ENCODE measurements at places on chromosomes 6 and 20.

DNA sequence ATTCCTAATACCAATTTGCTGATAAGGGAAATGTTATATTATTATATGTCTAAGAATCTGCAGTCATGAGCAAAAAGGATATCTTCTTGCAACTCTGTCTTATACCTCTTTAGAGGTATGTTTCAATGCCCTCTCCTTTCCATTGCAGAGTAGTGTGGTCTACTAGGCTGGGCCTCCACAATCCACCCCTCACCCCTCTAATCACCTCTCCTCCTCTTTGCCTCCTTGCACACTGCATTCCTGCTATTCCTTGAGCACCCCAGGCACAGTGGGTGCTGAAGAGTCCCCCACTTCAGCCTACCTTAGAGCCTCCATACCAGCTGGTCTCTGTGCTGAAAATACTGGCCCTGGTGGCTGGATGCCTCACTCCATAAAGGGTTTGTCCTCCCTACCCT lies 26.9 kb downstream of the ARMC2 start:
- no peak for DNase-seq

DNA sequence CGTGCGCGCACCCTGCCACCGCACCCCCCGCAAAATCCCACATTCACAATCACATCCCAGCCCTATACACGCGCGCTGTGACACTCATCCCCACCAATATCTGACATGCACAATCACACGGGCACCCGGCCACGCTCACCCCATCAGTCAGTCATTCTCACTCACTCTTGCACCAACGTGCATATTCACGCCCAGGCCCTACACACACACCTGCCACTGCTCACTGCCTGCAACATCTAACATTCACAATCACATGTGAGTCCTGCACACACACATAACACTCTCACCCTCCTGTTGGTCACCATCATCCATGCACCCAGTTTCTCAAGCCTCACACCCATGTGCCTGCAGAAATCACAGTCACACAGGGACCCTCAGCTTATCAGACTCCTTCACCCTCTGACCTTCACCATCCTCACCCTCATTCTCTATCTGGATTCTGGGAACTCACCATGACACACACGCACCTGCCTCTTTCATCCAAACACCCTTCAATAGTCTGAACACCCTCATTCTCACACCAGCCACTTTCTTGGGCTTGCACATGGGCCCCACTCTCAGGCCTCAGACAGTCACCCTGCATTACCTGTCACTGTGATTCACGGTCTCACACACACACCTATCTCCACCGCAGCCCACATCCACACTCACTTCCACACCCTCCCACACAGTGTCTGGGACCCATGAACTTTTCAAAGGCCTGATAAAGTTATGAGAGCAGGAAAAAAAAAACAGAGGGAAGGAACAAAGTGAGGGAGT lies 748 bp upstream of the ATP9A start:
- no peak for DNase-seq

DNA sequence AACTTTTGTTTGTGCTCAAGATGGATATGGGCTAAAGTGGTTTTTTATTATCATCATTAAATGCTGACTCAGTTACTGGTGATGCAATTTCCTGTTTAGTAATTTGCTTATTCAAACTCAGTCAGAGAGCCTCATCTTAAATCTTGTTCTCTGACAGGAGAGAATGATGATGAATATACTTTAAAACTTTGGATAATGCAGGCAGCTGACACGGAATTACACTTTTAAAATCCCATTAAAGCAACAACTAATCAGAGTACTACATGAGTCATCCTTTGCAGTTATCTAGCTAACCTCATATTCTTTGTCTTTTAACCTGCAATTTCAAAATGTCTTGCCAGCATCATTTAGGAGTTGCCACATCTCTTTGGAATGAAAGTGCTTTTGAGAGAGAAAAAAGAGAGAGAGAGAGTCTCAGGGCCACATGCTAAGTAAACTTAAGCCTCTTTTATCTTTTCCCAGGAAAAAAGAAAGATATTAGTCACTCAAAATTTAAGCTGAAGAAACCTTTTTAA lies 9.2 kb upstream of the C6orf141 start:
- no peak for DNase-seq

DNA sequence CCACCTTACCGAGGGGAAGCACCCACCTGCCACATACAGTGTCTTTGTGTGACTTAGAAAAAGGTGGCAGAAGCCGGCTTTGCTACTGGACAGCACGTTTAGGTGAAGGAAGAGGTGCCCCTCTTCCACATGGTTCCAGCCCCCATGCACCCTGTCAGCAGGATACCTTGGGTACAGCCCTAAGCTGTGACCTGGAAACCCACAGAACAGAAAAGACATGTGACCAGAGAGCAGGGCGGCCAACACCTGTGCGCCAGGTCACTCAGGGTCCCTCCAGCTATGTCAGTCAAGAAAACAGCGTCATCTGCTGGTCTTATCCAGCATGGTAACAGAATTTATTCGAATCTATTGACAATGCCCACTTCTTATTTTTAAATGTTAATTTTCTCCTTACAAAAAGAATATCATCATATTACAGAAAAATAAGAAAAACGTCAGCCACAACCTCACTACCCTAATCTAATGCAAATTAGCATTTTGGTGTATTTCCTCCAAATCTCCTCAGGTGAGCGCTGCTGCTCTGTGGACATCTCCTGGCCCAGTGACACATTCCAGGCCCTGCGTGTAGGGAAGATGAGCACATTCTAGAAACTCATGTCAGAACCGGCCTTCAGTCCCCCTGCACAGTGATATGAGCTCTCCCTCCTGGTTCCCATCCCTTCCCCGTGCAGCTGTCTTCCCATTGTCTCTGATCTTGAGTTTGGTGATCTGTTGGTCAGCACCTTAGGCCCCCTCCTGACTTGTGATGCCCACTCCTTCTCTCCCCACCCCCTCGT lies 37.2 kb downstream of the GTF2H5 start:
- no peak for DNase-seq

GRCh38 chr6:72999995-73000394 lies 225.3 kb downstream of the KHDC1L start:
- DNase-seq = no peak

DNA sequence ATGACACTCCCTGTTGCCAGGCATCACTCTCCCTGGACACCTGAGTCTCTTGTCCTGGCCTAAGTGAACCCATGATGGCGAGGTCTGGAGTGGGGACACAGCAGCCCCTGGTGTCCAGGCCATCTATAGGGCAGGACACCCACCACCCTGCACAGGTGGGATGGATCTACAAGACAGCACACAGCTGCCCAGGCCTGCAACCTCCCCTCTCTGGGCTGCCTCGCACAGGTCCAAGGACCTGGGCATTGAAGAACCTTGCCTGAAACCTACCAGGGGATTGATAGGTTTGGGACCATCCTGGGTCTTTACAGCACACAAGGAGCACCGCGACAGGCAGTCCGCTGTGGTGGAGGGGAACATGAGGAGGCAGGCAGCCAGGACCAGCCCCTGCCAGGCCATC lies 11.2 kb downstream of the PDYN start:
- no peak for DNase-seq

DNA sequence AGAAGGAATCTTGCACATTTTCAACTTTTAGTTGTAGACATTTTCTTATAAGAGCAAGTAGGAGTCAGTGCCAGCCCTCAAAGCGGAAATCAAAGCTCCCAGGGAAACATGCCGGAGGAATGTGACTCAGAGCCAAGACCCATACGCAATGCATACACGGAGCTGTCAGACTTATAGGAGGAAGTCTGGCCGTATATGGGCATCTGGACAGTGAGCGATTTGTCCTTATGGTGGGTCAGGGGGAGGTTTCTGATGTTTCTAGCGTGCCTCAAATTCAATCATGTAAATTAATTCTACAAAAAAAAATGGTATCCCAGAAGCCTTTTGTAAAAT lies 3.6 kb upstream of the CCN2 start:
- no peak for DNase-seq

DNA sequence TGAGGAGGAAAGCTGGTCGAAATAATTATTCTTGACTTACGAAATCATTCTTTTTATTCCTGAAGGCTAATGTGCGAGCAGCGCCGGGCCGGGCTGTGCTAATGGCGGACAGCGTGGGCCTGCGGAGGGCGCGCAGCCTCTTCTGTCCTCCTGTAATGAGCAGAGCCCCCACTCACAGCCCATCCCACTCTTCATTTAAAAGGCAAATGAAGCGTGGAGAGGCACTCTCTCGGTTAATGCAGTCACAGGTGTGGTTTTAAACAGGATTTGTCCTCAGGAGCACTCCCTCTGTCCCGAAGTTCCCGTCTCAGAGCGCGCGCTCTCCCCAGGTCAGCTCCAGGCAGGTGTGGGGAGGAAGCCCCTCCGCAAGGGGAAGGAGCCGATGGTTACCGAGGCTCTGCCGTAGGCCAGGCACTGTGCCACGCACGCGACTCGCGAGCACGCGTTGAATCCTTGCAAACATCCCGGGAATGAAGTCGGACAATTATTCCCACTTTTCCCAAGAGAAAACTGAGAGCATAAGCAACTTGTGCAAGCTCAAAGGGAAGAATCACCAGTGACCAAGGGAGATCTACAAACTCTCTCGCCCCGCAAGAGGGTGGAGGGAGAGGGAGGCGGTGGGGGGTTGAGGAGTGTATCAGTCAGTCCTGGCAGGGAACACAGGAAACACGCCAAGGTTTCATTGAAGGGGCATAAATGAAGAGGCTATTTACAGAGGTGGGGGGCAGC lies 35.5 kb upstream of the ZFAND3 start:
- no peak for DNase-seq
